ENCODE measurements at places on chromosomes 1 and 21.

DNA sequence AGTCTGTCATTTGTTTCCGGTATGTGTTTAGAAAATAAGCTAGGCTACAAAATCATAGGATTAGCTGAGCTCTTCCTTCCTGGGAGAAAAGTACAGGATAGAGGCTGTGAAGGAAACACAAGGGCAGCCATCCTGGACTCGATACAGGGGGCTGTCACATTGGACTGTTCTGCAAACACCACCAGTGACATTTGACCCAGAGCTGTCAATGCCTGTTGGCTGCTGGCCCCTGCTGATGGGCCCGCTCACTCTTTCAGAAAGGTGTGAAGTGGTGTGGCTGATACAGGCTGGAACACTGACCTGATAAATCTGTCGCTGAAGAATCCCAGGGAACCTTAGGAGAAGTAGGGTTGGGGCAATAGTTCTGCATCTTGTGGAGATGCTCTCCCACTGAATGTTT is 183.1 kb downstream of the RHOU start:
- no peak for DNase-seq

- DNase-seq = no peak
These were observed 42.0 kb downstream of the CXADR start for GRCh38 chr21:17554679-17555465.

- DNase-seq = no peak
These were observed 18.7 kb downstream of the UQCRHL start for GRCh38 chr1:15788624-15789301.

DNA sequence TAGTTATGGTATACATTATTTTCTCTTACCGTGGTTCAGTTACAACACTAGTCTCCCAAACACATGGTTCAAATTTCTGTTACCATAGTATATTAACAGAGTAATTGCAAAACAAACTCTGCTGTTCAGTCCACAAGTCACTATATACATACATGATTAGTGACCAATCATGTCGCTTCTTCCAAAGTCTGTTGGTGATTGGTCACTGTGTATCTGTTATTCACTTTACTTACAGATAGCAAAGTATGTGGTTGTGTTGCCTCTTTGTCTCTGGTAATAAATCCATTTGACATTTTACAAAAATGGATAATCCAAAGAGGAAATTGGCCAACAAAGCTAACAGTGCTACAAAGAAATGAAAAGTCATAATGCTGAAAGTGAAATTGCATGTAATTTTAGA is 107.2 kb downstream of the RABGAP1L start:
- no peak for DNase-seq

DNA sequence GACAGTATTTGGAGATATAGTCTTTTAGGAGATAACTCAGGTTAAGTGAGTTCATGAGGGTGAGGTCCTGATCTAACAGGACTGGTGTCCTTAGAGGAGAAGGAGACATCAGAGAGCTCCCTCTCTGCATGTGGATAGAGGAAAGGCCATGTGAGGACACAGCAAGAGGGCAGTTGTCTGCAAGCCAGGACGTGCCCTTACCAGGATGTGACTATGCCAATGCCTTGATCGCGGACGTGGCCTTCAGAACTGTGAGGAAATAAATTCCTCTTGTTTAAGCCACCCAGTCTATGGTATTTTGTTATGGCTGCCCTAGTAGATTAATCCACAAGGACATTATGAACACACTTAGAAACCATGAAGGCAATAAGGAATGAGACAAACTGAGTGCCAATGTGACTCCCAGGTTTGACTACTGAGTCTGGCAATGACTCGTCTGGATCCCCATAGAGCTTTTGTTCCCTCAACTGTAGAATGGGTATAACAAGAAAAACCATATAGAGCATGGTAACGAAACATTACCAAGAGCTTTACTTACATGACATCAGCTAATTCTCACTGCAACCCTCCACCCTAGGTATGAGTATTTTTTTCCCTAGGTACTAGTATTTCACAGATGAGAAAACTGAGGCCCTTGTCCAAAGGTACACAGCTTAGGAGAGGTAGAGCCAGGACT is 6.5 kb downstream of the URB1 start:
- DNase-seq = no peak

DNA sequence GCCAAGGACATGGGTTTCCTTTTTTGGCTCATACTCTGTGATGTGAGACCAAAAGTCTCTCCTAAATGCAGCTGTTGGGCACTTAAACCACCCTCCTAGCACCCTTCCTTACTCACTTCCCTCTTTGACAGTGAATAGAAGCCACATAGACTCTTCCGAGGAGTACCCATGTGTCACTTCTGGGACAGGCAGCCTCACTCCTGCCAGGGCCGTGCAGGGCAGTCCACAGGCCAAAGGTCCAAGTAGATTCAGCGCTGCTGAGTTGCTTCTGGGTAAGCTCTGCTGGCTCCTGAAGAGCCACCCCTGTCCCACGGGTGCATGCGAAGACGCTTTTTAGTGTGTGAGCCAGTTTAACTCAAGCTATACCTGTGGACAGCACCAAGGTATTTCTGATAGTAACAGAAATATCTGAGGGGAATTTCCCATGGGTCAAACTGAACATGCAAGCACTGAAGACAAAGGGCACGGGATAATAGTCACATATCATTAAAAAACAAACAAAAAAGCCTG is 36.8 kb upstream of the BMP8B start:
- no peak for DNase-seq

DNA sequence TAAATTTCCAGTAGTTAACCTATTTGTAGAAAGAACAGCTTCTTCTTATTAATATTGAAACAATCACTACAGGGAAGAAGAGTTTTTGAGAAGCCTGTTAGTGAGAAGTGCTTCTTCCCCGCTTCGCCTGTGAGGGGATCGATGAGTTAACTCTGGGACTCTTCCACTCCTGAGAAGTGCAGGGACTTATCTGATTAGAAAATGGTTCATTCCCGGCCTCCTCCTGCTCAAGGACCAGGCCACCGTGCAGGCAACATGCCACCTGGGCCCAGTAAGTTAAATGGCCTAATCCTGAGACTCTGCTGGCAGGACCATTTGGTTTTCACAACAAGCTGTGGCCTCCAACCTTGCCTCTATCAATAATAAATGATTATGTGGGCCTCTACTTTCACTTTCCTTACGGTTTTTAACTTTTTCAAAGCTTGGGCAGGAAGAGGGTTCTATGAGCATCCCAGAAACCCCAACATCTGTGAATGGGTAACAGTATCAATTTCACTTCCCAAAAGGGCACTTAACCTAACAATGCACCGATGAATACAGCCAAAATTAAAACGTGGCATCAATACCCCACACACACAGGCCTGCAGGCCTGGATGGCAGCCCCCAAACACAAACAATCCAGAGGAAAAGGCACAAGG is 33.1 kb downstream of the SIPA1L2 start:
- DNase-seq = no peak

- no peak for DNase-seq
These were observed 37.8 kb downstream of the NID1 start for GRCh38 chr1:236027104-236027503.

GRCh38 chr1:167161242-167161641 is 59.4 kb upstream of the POU2F1 start:
- no peak for DNase-seq

DNA sequence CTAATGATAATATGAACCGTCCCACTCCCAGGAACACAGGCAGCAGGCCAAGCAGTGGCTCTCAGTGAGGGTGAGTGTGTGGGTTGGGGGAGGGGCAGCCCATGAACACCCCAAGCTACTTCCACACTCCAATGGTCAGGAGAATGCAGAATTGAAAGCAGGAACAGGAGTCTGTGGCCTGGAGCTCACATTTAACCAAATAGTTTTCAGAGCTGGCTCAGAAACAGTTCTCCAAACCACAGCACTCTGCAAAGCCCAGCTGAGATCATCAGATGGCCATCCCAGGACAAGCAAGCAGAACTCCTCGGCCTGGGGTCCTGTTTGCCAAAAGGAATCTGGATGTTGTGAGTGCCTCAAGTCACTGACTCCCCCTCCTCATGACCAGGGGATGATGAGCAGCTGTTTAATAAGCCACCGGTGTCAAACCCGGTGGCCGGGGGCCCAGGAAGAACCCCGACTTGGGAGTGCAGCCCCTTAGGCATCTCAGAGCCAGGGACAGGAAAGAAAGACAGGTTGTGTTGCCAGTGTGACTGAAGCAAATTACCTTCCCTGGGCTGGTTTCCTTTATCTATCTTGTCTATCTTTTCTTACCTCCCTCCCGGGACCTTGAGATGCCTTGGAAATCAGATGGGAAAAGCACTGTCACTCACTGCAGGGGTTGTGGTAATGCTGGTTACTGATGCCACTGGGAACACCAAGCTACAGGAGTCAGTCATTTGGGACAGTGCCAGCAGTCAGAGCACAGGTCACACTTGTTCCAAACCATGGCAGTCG is 20.4 kb downstream of the DEGS1 start:
- no peak for DNase-seq

DNA sequence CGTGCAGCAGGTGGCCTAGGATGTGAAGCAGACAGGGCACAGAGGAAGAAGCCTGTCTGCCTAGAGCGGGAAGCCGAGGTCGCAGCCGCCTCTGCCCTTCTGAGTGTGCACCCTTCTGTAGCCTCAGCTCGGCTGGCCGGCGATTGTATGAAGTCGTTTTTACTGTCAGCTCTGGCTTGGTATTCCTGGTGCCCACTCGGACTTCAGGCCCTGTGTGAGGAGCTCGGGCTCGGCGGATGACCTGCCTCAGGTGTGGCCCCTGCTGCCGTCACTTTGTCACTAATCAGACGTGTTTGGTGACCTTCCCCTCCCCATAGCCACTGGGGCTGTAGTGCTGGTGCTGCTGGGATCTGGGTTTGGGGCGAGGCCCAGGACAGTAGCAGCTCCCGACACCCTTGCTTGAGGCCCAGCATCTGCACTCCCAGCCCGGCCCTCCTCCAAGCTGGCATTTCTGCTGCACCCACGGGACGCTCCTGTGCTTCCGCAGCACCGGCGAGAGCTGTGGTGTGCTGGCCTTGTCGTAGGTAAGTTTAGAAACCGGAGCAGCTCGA is 18.1 kb downstream of the SLX9 start:
- no peak for DNase-seq

DNA sequence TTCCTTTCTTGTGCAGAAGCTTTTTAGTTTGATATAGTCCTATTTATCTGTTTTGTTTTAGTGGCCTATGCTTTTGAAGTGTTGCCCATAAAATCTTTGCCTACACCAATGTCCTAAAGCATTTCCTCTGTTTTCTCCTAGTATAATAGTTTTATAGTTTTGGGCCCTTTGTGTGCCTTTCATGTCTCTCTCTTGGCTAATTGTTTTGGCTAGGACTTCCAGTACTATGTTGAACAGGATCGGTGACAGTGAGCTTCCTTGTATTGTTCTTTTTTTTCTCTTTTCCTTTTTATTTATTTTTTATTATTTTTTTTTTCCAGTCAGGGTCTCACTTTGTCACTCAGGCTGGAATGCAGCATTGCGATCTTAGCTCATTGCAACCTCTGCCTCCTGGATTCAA is 47.0 kb upstream of the WARS2 start:
- DNase-seq = no peak

DNA sequence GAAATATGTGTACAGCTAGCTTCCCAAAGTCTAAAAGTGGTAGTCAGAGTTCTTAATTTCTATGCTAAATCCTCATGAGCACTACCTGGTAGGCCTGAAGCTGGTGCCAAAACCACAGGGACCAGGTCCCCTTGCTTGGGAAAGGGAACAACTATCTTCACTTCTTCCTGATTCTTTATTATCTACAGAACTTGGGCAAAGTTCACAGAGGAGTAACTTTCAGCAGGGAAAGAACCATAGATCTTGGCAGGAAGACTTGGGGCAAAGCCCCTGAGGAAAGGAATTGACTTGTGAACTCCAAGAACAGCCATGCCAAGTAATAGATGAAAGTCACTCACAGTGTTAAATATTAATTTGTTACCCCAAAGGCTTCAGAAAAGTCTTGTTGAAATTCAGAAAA is 193.0 kb downstream of the ZC3H11B start:
- DNase-seq = no peak

GRCh38 chr21:43358940-43359822 is 67.8 kb downstream of the SIK1 start:
- no peak for DNase-seq

GRCh38 chr1:219913005-219913770 is 15.2 kb downstream of the SLC30A10 start:
- DNase-seq = no peak

- no peak for DNase-seq
These were observed 582.6 kb upstream of the TMPRSS15 start for GRCh38 chr21:18986197-18986596.

DNA sequence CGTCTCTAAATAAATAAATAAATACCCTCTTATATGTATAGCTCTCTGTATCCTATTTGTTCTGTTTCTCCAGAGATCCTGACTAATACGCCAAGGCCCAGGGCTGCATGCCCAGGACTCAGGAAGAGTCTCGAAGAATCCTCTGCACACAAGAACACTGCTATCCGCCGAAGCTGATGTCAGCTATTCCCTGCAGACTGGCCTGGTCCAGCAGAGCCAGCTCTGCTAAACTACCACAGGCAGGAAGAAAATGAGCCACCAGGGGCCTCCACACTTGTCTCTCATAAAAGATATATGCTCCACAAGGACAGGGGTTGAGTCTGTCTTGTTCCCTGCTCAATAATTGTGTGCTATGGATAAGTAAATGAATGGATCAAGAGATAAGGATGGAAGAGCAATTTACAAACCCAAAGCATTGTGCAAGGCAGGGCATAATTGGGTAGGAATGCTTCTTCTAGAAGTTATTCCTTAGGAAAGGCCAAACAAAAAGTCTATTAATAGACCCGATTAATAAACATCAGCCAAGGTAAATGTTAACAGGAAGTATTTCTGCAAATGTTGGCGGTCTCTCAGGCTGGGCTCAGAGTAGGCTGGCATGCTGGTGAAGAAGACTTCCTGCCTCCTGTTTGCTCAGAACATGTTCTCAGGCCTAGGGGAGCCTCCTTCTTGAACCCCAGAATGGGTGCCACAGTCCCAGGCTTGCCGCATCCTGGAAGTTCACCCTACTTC is 26.3 kb upstream of the MAN1C1 start:
- DNase-seq = no peak

All from CD4-positive, alpha-beta memory T cell (primary cell).